ENCODE measurements at places on chromosomes 7 and 10.

GRCh38 chr10:35306852-35307251, 29.5 kb upstream of the CCNY start:
- DNase-seq, result no peak

GRCh38 chr10:98295401-98295811, 27.4 kb upstream of the LOXL4 start:
- no peak for DNase-seq

DNA sequence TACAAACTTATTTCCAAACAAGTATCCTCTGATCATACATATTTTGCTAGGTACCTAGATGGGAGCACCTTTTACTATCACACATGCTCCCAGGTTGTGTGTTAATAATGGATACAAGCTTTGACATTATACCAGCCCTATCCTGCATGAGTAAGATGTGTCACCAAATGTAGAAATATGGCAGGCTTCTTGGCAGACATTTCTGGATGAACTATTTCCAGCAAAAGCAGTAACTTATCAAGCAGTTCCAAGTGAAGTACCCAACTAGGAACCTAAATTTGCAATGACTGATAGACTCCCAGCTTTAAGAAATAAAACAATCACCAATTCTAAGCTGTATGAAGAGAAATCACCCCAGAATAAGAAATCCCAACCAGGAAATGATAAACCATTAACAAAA, 103.7 kb upstream of the TMEM72 start:
- DNase-seq, result no peak

- DNase-seq, result no peak
Observed at GRCh38 chr7:142030294-142030693, 34.6 kb downstream of the MGAM start.

DNA sequence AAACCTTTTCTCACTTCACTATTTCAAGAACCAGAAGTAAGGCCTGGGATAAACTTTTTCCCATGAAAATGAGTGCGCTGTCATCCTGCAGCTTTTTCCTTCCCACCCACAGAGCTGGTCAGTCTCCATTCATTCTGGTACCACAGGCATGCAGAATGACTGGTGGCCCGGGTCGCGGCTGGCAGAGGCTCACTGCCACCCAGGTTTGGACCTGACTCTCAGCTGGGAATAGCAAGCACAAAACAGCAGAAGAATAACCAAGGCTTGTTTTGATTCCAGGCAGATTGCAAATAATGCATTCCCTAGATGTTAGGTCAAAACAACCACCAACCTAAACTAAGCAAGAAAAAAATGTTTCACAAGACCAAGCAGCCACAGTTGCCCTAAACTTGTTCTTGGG, 190.5 kb upstream of the NRP1 start:
- DNase-seq, result no peak

DNA sequence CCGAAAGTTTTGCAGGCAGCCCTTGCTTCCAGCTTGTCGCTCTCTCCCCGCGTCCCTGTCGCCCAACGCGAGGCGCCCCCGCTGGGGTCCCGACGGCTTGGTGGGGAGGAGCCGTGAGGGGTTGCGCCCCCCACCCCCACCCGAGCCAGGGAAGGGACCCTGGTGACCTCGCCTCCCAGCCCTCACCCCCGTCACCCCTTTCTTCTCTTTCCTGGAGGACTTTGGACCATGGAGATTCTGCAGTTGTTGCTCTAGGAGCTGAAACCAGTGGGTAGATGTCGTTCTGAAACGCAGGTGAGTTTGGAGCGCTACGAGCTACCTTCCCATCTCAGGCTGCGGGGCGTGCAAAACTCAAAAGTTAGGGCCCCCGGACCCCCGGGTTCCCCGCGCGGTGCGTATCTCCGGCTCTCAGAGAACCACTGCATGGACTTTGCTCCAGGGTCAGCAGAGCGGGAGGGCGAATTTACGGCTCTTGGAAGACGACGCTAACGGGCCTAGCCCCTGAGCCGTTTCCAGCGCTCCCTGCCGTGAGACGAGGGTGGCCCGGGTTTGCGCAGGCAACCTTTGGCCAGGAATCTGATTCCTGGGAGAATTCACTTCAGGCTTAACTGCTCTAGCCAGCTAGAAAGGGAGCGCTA, 684 bp upstream of the ATXN7L1 start:
- peak; percentile 54 for DNase-seq

DNA sequence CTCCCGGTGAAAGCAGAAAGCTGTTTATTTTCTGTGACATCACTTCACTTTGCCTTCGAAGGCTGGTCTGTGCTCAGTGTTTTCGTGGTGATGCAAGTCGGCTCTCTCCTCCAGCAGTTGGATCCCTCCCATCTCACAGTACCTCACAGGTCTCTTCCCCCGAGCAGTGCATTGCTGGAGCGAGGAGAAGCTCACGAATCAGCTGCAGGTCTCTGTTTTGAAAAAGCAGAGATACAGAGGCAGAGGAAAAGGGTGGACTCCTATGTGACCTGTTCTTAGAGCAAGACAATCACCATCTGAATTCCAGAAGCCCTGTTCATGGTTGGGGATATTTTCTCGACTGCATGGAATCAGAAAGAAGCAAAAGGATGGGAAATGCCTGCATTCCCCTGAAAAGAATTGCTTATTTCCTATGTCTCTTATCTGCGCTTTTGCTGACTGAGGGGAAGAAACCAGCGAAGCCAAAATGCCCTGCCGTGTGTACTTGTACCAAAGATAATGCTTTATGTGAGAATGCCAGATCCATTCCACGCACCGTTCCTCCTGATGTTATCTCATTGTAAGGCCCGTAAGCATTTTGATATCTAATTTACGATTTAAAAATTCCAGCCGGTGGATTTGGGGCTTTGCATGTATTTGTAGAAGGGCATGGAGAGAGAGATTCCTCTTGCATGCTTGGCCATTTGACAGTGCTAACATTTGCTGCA, at the start of gene LGI1:
TSS of gene LGI1 (plus strand) at position 136 of the 707 bp plus-strand sequence. CDS start at position 345, 209 bp downstream.
- no peak for DNase-seq

GRCh38 chr10:46311501-46311951, 24.7 kb downstream of the ANTXRL start:
- no peak for DNase-seq

DNA sequence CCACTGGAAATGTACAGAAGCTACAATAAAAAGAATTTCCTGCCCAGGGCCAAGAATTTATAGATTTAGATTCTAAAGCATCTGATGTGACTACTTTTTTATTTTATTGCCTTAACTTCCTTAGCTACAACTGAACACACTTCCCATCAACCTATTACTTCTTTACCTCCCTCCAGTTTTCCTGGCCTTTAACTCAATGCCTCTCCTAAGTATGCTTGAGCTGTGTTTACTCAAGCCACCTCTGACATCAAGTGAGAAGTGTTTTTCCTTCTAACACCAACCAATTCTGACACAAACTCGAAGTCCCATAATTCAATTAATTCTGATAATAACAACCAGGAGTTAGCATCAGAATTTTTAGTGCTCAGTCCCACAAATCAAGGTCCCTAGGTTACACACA, 170.0 kb downstream of the IMMP2L start:
- DNase-seq, result no peak

Data from KBM-7 (cell line).